Activated naive CD4-positive, alpha-beta T cell treated with anti-CD3 and anti-CD28 coated beads, Interleukin-2, amount 50 U/mL, for 16 hours (primary cell): ENCODE measurements at places on chromosomes 11 and 22.

DNA sequence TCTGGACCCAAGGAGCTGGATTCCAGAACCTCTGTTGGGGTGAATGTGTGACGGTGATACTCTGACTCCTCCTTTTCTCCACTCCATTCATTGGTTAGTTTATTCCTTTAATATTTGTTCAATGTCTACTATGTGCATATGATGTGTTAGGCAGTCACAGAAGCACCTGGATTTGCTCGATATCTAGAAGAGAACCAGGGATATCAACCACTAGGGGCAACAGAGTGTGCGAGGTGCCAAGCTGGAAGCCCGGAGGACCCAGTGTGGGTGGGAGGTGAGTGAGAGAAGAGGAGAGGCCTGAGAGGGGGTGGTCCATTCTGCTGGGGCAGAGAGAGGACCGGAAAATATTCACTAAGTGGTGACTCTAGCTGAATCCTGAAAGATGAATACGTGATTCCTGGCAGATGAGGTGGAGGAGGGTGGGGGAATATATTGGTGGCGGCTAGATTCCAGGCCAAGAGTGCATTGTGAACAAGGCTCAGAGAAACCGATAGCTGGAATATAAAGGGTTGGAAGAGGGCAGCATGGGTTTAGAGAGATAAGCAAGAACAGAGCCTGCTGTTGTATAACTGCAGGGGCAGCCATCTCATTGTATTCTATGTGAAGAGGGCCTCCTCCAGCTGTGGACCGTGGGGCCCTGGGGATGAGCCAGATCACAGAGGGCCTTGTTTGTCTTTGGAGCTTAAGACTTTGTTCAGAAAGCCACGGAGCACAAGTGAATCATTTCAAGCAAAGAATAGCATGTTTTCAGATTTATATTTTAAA lies 6.9 kb upstream of the TIMP3 start:
- no peak for DNase-seq

DNA sequence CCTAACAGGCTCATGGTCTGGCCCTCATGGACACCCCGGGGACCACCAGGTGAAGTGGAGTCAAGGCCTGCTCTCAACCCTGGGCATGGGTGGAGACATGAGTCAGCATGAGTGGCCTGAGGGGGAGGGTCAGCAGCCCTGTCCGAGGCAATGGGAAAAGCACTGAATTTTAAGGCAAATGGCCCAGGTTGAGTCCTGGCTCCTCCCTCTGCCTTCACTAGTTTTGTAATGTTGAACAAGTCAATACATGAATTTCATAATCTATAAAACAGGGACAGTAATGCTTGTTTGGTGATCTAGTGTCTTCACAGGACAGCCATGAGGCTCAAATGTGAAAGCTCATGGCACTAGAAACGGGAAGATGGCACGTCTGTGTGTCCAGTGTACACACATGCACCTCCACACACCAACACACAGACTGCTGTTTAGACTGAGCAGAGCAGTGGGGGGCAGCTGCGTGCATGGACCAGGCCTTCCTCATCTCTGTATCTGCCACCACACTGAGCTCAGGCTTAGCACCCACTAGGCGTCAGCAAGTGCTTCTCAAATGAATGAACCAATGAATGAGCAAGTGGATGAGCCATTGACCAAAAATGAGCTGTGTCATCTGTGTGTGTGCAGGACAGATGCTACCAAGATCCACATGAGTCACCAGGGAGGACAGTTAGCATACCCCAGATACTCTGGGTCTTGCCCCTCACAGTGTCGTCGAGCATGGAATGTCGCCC lies 63.4 kb downstream of the NRXN2 start:
- no peak for DNase-seq

DNA sequence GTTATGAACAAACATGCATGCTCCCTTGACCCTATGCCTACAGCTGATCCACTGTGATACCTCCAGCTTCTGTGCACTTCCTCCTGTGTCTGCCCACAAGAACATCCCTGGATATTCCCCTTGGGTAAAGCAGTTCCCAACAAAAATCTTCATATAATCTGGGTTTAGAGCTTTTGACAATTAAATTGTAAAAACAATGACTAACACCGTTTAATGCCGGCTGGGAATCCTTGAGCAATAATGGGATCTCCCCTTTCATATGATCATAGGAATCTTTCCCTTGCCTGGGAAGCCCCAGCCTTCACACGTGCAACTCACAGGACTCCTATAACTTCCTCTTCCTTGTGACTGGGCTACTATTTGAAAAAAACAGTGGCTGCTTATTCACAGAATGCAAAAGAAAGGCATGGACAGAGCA lies 6.3 kb upstream of the ZC3H12C start:
- DNase-seq: no peak

- no peak for DNase-seq
These were observed 101.6 kb downstream of the NELL1 start for GRCh38 chr11:20771026-20771425.
